ENCODE measurements at places on chromosomes 7 and 10.

- no peak for DNase-seq
Measured at GRCh38 chr10:69831231-69831855, 29.6 kb downstream of the COL13A1 start.

GRCh38 chr7:877312-878232, 1.2 kb downstream of the GET4 start:
- DNase-seq, result no peak

- DNase-seq, result no peak
Measured at GRCh38 chr7:3196629-3197400, 104.2 kb upstream of the SDK1 start.

DNA sequence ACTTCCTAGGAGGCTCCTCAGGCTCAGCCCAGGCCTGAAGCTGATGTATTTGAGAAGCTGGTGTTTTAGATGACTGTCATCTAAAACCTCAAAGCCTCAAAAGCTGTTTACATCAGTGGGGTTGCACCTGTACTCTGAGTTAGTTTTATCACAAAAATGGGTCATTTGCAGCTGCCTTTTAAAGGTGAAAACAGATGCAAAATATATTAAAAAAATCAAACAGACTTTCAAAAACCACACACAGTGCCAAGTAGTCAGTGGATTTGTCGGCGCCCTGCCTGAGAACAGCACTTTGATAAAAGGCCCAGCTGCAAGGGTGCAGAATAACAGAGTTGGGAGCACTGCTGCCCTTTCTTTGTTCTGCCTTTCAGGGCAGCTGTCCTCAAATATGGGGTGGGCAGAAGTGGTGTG, 103.0 kb downstream of the VOPP1 start:
- DNase-seq, result no peak

DNA sequence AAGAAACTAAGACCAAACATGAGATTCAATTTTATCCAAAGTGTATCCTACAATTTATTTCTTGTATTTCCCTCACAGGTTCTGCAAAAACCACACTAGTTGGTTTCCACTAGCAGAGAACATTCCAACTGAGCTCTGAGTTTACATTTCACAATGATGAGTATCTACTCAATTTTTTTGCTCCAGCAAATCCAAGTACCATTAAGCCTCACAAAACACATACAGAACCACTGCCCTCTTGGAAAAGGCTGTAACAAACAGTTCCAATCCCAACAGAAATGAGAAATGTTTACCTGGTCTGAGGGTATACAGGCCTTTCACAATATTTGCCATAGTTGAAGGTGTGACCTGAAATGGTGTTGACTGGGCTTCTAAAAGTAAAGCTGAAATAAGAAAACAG, 59.9 kb downstream of the CACUL1 start:
- DNase-seq, result no peak

GRCh38 chr10:35421553-35422178, 85.4 kb downstream of the CCNY start:
- DNase-seq, result no peak

- no peak for DNase-seq
Measured at GRCh38 chr7:30780941-30781340, 9.7 kb downstream of the MINDY4 start.

DNA sequence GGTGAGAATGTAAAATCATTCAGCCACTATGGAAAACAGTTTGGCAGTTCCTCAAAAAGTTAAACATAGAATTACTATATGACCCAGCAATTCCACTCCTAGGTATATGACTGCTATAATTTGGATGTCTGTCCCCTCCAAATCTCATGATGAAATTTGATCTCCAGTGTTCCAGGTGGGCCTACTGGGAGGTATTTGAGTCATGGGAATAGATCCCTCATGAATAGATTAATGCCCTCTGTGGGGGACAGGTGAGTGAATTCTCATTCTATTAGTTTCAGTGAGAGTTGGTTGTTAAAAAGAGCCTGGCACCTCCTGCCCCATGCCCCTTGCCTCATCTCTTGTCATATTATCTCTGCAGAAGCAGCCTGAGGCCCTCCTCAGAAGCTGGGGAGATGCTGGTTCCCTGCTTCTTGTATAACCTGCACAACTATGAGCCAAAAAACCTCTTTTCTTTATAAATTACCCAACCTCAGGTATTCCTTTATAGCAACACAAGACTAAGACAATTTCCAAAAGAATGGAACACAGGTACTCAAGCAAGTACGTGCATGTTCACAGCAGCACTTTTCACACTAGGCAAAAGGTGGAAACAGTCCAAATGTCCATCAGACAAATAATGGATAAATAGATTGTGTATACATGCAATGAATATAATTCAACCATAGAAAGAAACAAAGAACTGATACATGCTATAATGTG, 8.8 kb upstream of the SLC25A28 start:
- no peak for DNase-seq

- DNase-seq, result no peak
Measured at GRCh38 chr7:157253850-157254249, 83.0 kb upstream of the DNAJB6 start.

DNA sequence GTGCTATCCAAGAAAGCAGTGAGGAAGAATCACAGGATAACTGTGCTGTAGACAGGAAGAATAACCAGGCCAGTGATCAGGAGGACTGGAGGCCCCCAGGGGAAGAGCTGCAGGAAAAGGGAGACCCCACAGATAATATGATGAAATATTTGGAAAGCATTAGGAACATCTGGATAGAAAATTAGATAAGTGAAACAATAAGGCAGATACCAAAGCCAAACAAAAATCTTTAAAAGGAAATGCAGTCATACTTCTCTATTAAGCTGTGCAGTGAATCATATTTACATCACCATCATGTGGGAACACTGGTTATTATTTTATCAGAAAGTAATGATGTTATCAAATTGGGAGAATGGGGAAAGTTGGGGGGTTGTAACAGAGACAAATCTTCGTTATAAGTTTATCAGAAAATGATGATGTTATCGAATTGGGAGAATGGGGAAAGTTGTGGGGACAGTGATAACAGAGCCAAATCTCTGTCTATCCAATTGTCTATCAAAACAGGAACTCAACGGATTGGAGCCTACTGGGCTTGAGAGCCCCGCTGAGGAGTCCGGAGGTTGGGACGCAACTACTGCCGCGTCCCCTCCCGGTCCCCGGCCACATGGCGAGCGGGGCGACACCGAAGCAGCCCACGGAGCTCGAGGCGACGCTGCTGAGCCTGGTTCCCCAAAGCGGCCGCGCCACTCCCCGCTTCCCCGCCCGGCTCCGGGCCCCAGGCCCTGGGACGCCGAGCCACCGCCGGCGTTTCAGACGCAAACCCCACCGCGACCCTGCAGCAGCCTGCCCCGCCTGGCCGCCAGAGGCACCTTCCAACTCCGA, 14.0 kb upstream of the RALA start:
- DNase-seq, result peak; percentile 22

- no peak for DNase-seq
Measured at GRCh38 chr7:30199271-30199670, 64.5 kb downstream of the MTURN start.

DNA sequence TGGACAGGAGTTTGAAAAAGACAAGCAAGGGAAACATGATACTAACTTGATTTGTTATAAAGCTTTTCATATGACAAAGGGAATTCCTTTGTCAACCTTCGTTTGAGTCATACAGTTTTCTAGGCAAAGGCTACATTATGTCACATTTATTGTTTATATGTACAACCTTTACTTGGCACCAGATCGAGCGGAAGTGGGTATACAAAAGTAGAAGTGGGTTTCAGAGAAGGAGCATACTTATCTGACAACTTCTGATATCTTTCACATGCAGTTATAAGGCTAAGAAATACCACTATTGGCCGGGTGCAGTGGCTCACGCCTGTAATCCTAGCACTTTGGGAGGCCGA, 11.0 kb downstream of the STMP1 start:
- no peak for DNase-seq

GRCh38 chr10:119104654-119105015, 722 bp downstream of the DENND10 start:
- no peak for DNase-seq

DNA sequence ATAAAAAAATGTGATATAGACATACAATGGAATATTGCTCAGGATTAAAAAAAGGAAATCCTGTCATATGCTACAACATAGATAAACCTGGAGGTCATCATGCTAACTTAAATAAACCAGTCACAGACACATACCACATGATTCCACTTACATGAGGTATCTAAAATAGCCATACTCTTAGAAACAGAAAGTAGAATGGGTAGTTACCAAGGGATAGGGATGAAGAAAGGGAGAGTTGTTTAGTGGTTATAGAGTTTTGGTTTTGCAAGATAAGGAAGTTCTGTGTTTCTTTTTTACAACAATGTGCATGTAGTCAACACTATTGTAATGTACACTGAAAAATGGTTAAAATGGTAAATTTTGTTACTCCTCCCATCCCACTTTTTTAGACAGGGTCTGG, 30.5 kb downstream of the BICC1 start:
- no peak for DNase-seq

- no peak for DNase-seq
Measured at GRCh38 chr7:22997871-22998518, 15.9 kb downstream of the HYCC1 start.

- DNase-seq, result no peak
Measured at GRCh38 chr10:98000346-98000745, 30.1 kb downstream of the CRTAC1 start.

GRCh38 chr7:121019018-121019417, 30.5 kb downstream of the CPED1 start:
- no peak for DNase-seq

GRCh38 chr7:855686-856369, 20.5 kb upstream of the GET4 start:
- DNase-seq, result no peak

- no peak for DNase-seq
Measured at GRCh38 chr7:134593530-134594392, 44.9 kb downstream of the AKR1B15 start.

DNA sequence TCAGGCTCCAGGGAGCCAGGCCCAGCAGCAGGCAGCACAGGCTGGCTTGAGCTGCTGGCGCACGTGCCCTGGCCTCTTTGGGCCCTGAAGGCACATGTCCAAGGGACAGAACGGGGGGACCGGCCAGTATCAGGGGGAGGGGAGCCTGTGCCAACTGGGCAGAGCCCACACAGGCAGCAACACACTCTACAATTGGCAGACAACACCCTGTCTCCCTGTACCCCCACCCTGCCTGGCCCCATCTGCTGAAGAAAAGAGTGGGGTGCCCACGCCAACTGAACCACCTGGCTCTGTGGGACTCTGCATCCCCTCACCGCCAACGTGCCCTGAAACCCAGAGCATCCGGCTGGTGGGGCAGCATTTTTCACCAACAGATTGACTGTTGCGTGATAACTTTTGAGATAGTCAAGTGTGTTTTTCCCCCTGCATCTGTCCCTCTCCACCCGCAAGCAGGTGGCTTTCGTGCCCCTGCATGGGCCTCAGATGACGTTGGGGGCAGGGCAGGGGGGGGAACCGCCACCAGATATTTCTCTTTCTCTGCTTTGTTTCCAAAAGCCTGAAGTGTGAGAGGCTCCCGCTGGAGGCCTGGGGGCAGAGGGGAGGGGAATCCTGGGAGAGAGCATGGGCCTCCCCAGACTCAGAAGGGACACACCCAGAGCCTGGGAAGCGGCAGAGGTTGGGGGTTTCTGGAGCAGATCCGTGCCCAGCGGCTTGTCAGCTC, 21.8 kb downstream of the SLIT1 start:
- DNase-seq, result no peak

DNA sequence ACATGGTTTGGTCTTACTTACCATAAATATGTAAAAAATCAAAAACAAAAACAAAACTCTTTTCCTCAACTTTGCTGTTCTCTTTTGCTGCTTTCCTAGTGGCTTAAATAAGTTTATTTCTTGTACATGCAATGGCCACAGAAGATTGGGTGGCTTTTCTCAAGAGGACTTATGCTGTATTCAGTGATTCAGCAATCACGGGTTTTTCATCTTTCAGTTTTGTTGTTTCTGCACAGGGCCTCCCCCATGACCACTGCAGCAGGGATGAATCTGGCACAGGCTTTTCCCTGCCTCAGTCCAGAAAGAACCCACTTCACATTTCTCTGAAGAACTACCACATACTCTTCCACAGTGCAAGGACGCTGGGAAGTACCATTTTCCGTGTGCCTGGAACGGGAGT, 355.0 kb downstream of the RNLS start:
- DNase-seq, result no peak

- no peak for DNase-seq
Measured at GRCh38 chr7:117012696-117013095, 59.4 kb downstream of the ST7 start.

DNA sequence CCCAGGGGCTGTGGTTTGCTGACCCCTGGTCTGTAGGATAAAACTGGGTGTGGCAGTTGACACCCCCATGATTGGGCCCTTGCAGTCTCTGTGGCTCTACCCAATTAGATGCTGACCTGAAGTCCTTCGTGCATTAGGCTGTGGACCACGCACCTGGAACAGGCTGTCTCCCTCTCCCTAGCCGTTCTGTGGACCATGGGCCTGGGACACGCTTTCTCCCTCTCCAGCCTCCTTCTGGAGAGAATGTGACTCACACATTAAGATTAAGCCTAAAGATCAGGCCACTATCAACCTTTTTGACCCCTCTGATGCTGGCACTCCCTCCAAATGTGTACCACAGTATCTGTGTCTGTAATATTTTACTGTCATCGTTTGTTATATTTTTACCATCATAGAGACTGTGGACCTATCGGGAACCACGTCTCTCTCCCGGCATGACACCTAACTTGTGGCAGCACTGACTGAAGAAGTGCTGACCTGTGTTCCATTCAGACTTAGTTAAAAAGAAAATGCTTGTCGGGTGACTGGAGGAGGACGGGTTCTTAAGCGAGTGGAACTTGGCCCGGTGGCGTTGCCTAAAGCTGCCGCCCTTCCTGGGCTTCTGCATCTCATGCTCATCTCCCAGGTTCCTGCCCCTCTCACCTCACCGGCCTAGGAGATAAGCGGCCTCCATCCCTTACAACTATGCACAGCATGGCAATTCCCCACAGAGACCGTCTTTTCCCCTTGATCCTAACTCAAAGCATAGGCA, 92.8 kb downstream of the WDR37 start:
- no peak for DNase-seq

GRCh38 chr7:117480055-117480362, 184 bp downstream of the CFTR start:
- DNase-seq, result no peak

DNA sequence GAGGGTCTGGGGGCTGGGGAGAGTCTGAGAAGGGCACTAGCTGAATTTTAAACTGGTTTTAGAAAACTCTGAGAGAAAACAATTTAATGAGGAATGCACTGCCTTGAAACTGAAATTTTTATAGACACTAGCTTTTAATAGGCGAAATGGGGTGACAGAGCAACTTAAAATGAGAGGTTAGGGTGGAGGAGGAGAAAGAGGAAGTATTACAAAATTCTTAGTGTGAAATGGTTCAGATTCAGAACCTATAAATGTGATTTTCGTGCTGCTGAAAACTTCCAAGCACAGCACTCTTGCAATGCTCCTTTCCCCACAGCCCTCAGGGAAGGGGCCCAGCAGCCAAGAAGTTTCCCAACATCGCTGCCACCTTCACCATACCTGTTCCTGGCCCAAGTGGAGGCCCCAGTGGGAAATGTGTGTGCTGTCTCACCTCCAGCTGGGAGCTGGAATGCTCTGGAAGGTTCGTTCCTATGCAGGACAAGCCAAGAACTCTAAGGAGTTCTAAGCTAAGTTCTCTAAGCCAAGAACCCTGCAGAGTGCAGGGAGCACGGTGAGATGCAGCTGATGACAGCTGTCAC, 60.0 kb downstream of the ATXN7L1 start:
- no peak for DNase-seq

Measured in activated naive CD4-positive, alpha-beta T cell treated with anti-CD3 and anti-CD28 coated beads, Interleukin-2, amount 50 U/mL, for 16 hours (primary cell).